ENCODE measurements at places on chromosomes 7 and 10.

DNA sequence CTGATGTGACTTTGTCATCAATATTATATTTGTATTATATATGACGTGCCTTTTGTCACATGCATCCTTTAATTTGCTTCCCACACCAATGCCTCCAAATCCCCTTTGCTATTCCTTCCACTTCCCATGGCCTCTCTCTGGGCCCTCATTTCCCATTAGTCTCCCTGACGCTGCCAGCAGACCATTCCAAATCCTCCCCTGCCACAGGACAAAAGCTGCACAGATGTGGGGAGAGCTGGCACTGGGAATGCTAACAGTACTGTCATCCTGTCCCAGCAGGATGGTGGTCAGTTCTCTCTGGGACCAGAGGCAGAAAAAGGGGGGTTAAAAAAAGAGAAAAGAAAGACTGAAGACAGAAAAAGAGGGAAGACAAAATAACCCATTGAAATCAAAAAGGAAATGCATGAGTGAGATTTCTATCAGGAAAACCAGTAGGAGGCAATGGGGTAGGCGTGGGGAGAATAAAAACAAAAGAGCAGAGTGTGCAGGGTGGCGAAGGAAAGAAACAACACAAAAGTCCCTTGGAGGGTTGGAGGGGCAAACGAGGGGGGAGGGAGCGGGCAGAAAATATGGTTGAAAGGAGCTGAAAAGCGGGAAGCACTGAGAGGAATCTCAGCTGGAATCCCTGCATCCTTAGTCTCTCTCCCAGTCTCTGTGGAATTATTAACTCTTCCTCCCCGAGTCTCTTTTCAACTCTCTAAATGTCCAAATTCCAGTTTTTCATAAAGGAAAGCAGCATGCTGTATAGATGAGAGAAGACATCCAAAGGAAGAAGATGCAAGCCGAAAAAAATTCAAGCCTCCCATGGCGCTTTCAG lies 59.2 kb upstream of the PTN start:
- DNase-seq, result peak; percentile 58

- no peak for DNase-seq
Measured at GRCh38 chr7:27183682-27184336, 1.2 kb downstream of the HOXA11 start.

DNA sequence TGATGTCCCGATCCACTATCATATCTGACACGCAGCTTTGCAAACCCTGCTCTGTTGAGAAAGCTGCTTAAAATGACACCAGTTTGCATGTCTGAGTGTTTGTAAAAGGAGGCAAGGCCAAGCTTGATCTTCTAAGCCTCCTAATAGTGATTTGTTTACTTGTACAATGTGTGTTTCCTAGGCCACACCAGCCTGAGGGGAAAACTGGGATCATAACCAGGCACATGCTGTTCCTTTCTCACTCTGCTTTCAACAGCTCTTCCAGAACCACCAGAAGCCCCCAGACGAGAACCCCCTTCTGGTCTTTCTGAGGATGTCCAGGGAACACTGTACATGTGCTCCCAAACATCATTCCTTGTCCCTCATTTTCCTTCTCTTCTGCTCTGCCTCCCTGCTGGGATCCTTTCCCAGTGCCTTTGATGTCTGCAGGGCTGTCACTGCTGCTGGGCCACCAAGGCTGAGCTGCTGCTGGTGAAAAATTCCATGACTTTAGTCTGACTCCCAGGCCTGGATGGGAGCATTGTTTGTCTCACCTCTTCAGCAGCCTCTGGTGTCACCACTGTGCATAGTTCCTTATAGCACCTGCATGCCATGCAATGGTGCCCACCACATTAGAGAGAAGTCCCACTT lies 4.0 kb upstream of the LGI1 start:
- no peak for DNase-seq

DNA sequence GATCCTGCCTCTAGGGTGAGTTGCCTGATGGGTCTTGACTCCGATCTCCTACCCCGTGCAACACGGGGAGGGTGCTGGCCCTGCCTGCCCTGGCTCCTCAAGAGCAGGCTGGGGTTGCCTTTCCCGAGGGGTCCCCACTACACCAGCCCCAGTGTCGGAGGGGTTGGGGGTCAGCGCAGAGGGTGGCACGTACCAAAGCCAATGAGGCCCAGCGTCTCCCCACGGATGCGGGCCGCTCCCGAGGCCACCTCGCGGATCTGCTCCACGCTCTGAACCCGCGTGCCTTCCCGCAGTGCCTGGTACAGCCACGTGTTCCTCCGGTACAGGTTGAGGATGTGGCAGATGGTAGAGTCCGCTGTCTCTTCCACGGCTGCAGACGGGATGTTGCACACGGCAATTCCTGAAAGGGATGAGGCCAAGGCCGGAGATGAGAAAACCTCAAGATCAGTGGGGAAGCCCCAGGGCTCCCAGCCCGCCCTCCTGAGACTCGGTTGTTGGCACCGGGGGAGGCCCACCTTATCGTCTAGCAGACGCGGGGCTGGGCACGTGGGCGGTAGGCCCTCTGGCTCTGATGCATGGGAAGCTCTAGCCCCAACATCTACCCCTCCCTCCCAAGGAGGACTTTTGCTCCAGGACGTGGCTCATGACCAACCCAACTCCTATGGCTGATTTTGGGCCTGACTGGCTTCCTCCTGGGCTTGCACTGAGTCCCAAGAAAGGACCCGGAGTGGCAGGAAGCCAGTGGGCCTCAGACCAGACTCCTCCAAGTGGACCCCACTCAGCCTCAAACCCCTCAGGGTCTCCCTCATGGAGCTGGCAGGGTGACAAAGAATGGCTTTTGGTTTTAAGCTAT lies 56.1 kb downstream of the ZRANB1 start:
- DNase-seq, result peak; percentile 38

- DNase-seq, result peak; percentile 62
Measured at GRCh38 chr7:130921391-130922180, 187.6 kb upstream of the KLF14 start.

DNA sequence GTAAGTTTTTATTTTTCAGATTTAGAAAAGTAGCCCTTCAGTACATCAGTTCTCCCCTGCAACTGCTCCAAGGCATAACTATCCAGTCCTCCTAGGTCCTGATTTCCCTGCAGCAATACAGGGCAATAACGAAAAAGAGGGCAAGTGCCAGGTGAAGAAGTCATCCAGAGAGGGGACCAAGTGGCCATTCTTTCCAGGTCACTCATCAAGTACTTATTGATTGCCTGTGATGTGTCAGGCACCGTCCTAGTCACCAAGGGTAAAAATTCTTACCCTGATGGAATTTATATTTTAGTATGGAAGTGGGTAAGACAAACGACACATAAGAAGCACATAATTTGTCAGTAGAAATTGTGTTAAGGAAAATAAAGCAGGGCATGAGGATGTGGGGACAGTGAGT lies 67.1 kb upstream of the GSDME start:
- DNase-seq, result no peak

GRCh38 chr7:138898802-138899201 lies 82.4 kb downstream of the KIAA1549 start:
- DNase-seq, result no peak

- DNase-seq, result no peak
Measured at GRCh38 chr7:103094102-103094501, 19.2 kb downstream of the ARMC10 start.

Data from ecto neural progenitor cell (in vitro differentiated cells).